ENCODE measurements at places on chromosomes 4 and X.

GRCh38 chr4:25563071-25563564, 92.5 kb upstream of the SLC34A2 start:
- no peak for DNase-seq

GRCh38 chr4:42519803-42520417, 122.6 kb downstream of the SHISA3 start:
- no peak for DNase-seq

DNA sequence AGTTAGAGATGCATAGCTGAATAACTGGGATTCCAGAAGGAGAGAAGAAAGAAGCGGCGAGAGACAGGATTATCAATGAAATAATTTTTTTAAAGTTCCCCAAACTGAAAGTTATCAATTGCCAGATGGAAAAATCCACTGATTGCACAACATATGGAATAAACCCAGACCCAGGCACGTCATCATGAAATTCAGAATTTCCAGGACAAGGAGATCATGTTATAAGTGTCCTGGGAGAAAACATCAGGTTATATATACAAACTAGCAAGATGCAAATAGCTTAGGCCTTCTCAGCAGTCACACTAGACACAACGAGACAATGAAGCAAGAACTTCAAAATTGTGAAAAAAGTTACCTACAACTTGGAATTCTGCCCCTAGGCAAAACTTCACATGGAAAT, 200.0 kb downstream of the PALLD start:
- DNase-seq: no peak

DNA sequence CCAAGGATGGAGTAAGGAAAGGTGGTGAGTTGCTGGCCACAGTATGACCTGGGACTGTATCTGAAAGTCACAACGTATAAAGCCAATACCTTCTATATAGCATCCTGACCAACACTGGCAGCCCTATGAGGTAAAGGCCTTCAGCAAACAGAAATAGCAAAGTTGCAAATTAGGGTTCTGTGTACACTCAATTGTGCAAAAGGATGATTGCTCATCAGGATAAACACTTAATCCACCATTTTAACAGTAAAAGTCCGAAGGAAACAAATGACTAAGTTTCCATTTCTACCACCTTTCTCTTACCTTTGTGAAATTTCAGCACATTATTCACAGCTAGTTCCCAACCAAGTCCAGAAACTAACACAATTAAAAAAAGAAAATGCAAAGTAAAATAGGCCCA, 1.4 kb upstream of the FNIP2 start:
- no peak for DNase-seq

DNA sequence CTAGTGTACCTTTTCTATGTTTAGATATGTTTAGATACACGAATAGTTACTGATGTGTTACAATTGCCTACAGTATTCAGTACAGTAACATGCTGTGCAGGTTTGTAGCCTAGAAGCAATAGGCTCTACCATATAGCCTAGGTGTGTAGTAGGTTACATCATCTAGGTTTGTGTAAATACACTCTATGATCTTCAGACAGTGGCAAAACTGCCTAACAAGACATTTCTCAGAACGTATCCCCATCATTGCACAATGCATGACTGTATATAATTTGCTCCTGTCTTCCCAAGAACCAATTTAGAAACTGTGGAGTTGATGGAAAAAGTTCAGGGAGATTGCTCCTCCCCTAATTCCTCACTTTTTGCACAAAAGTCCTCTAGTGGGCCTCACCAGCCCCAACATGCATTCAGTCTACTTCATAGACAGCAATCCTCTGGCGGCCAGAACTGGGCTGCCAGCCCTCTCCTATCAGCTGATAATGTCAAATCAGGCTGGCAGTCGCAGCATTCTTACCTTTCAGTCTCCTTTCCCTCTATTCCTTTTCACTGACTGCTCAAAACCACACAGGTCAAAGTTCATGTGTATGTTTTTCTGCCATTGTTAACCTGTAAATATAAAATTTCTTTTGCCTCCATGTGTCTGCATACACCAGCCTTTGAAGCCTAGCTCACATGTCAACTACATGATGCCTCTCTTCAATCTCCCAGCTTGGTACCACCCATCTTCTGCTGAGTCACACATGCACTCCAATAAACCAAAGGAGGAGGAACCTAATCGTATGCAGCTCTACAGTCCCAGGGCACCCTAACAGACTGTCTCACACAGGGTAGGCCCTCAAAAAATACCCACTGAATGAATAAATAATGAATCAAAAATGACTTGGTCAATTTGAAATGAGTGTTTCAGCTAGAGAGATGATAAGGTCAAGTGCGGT, 32.0 kb downstream of the BCLAF3 start:
- no peak for DNase-seq

Measured in NK-92 treated with Interleukin-12 subunit alpha and Interleukin-12 subunit beta, amount 100 ng/mL, for 24 hours (cell line).